ENCODE measurements at places on chromosomes 11 and 22. TPM values are rescaled to one million over a fixed set of nuclear protein-coding genes. Genes with fewer than 3 reads are reported as not detected.
A peak's percentile ranks its signal among the peaks of the same experiment; 100 is the strongest.

The YPEL4 gene
- 1.8 TPM for total RNA-seq

The MYBPC3 gene
- 0.42 TPM for total RNA-seq

The HORMAD2 gene
- total RNA-seq = not detected

The PIH1D2 gene
- total RNA-seq = 0.49 TPM

DNA sequence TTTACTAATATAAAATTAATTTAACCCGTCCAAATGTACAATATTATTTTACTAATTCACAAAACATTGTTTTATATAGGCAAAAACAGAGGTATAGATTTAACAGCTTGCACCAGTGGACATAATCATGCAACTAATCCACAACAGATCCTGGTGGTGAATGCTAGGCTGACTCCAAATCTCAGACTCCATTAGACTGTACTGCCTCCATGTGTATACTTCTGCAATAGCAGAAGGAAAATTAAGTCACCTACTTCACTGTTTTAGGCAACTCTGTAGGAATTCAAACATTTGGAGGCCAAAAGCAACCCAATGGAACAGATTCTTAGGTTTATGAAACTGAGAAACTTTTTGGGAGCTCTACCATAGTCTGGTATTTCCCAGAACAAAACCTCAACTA, 30.0 kb upstream of the RAB39A start:
- DNase-seq = no peak

GRCh38 chr22:44811141-44811540, 58.8 kb downstream of the ARHGAP8 start:
- peak; percentile 61 for DNase-seq

All from aorta (tissue), 5 donors.